ENCODE measurements at places on chromosomes 2 and 18.

DNA sequence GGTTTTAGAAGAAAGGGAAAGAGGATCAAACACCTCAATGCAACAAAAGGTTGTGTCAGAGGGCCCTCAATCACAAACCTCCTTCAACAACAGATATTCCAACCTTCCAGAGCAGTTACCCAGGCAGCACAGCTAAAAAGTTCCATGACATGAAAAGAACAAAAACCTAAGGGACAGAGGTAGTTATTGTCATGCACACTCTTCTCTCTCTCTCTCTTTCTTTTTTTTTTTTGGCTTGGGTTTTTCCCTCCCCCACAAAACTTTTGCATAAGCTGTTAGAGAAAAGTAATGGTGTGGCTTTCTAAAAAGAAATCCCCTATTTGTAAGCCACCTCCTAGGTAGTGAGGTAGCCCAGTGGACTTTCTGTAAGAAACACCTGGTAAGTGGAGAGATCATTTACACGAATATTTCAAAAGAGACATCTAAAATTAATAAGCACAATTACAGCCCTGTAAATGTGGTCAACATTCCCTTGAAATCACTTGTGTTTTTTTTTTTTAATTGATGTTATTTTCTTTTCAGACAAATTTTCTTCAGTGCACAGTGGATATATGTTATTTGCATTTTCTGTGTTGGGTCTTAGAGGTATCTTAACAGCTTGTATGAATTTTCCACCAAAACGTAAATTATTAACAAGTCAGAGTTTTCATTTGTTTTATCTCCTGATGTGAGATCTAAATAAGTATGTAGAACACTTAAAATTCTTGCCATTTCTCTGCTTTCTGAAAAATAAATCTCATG, 48.4 kb downstream of the ZEB2 start:
- no peak for DNase-seq

GRCh38 chr2:8234757-8235374, 447.0 kb upstream of the ID2 start:
- DNase-seq: no peak

- no peak for DNase-seq
Observed at GRCh38 chr2:10305254-10305635, 2.5 kb downstream of the HPCAL1 start.

- DNase-seq: no peak
Observed at GRCh38 chr2:226877491-226877890, 41.6 kb downstream of the RHBDD1 start.

DNA sequence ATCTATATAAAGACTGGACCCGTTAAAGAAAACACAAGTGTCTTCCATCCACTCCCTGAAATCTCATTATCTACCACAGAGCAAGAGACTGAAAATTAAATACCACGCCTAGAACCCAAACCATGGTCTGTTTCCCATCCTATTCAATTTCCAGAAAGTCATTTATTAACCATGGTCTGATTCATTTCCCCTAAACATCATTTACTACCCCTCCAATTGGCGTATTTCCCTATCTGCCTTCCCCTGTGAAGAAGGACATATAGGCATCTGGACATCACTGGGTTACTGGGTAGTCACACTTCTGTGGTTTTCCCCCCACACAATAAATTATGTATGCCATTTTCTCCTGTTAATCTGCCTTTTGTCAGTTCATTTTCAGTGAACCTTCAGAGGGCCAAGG, 30.8 kb downstream of the CCDC93 start:
- DNase-seq: no peak

Measured in breast epithelium (tissue), 4 donors.